Body of pancreas (tissue), 4 donors: ENCODE measurements at places on chromosomes 7 and 10. TPM values are rescaled to one million over a fixed set of nuclear protein-coding genes. Genes with fewer than 3 reads are reported as not detected.

RNF32 gene
- 0.26 TPM for total RNA-seq

GRCh38 chr10:77417359-77417758 is 220.2 kb downstream of the KCNMA1 start:
- no peak for DNase-seq

DNA sequence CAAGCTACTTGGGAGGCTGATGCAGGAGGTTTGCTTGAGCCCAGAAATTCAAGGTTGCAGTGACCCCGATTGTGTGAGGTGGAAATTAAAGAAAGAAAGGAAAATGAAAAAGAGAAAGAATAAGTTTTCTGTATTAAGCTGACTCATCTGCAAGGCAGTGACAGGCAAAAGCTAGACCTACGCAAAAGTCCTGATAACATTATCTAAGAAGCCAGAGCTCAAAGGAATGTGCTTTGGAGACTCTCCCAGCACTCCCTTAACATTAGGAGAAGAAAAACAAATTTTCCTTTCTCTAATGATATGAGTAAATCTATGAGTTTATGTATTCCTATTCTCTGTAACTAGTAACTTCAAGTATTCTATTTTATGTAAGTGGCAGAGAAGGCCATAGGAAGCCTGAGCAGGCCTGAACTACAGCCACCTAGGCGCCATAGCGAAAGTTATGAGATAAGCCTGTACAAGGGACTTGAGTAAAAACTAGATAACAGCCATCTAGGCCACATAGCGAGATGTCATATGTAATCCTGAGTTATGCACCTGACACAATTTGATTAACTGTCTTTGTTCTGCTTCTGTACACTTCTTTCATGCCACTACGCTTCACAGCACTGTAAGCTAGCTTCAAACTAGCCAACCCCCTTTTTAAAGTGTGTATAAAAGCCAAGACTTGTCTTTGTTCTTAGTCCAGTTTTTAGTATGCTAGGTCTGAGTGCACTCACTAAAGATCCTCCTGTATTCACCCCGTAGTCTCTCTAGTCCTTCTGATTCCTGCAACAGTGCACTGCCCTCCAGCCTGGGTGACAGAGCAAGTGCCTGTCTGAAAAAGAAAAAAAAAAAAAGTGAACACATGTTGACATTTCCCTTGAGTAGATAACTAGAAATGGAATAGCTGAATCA is 9.4 kb upstream of the ZWINT start:
- no peak for DNase-seq

DNA sequence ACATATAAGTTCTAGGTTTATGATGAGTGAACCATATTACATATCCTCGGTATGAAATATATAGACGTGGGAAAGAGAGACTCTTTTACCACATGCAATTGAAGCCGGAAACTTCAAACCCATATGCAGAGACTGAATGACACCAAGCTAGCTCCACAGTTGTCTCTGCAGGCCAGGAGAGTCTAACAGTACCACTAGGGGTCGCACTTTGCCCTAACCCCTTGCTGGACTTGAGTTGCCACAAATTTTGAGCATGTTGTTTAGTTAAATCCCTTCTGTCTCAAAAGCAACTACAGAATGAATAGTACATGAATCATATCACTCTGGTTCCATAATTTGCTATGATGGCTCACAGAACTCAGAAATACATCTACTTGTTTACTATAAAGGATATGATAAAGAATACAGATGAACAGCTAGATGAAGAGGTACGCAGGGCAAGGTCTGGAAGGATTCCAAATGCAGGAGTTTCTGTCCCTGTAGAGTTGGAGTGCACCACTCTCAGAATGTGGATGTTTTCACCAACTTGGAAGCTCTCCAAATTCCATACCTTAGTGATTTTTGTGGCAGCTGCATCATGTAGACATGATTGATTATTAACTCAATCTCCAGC is 112.4 kb upstream of the YAE1 start:
- peak; percentile 64 for DNase-seq

GRCh38 chr7:78395298-78396036 is 596.9 kb downstream of the PHTF2 start:
- no peak for DNase-seq
